ENCODE measurements at places on chromosomes 11 and 22.
A peak's percentile ranks its signal among the peaks of the same experiment; 100 is the strongest.

DNA sequence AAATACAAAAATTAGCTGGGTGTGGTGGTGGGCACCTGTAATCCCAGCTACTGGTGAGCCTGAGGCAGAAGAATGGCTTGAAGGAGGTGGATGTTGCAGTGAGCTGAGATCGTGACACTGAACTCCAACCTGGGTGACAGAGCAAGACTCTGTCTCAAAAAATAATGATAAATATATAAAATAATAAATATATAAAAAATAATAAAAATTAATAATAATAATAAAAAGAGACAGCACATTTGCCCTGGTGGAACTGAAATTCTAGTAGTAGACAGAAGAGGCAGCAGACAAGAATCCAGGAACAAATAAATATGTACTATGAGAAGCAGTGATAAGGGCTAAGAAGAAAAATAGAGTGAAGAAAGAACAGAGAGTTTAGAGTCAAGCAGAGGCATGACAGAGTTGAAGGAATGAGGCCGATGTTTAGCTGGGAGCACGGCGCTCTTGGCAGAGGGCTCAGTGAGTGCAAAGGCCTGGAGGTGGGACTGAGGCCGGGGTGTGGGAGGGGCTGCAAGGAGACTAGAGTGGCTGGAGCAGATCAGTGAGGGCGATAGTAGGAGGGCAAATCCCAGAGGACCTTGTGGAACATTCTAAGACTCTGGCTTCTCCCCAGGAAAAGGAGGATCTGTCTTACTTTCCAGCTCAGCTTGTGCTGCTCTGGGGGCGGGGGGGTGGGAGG lies 410.3 kb downstream of the MN1 start:
- H3K27me3 ChIP-seq = no peaks in the 10 kb centered on the region
- no peaks in the 10 kb centered on the region for H3K4me1 ChIP-seq
- H3K4me3 ChIP-seq = no peak overlapping the region

GRCh38 chr11:93481279-93481678 lies 61.9 kb downstream of the SMCO4 start:
- H3K27me3 ChIP-seq = no peaks in the 10 kb centered on the region
- H3K36me3 ChIP-seq = peaks cover 9% of the 10 kb centered on the region
- no peak overlapping the region for H3K27ac ChIP-seq
- peaks cover 14% of the 10 kb centered on the region for H3K4me1 ChIP-seq

GRCh38 chr22:35099883-35100282 lies 33.9 kb downstream of the ISX start:
- no peak overlapping the region for H3K27ac ChIP-seq
- no peaks in the 10 kb centered on the region for H3K36me3 ChIP-seq
- no peaks in the 10 kb centered on the region for H3K4me1 ChIP-seq
- H3K4me3 ChIP-seq = no peak overlapping the region

- no peaks in the 10 kb centered on the region for H3K36me3 ChIP-seq
- no peak overlapping the region for H3K27ac ChIP-seq
- no peaks in the 10 kb centered on the region for H3K27me3 ChIP-seq
- no peak for DNase-seq
- H3K4me3 ChIP-seq = no peak overlapping the region
Observed at GRCh38 chr11:105192115-105192514, 52.5 kb upstream of the CARD18 start.

DNA sequence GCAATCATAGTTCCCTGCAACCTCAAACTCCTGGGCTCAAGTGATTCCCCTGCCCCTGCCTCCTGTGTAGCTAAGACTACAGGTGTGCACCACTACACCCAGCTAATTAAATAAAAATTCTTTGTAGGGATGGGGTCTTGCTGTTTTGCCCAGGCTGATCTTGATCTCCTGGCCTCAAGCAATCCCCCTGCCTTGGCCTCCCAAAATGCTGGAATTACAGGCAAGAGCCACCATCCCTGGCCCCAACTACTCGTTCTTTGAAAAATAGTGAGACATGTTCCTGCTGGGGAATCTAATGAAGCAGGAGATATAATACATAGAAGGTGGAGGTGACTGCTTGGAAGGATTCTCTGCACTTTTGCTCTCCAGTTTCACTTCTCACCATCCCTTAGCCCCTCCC lies 40.1 kb upstream of the RFPL3 start:
- no peaks in the 10 kb centered on the region for H3K36me3 ChIP-seq
- H3K4me1 ChIP-seq = peaks cover 6% of the 10 kb centered on the region
- H3K27me3 ChIP-seq = no peaks in the 10 kb centered on the region
- H3K27ac ChIP-seq = no peak overlapping the region
- H3K4me3 ChIP-seq = no peak overlapping the region

GRCh38 chr11:102929972-102930371 lies 25.6 kb downstream of the MMP13 start:
- H3K27me3 ChIP-seq = no peaks in the 10 kb centered on the region
- DNase-seq = no peak
- H3K4me1 ChIP-seq = no peaks in the 10 kb centered on the region
- H3K4me3 ChIP-seq = no peak overlapping the region
- no peaks in the 10 kb centered on the region for H3K36me3 ChIP-seq

- peak overlapping the region; percentile 93 for H3K4me3 ChIP-seq
- H3K27ac ChIP-seq = no peak overlapping the region
- no peak for DNase-seq
Observed at GRCh38 chr22:19169947-19170318, 8.6 kb downstream of the SLC25A1 start.

DNA sequence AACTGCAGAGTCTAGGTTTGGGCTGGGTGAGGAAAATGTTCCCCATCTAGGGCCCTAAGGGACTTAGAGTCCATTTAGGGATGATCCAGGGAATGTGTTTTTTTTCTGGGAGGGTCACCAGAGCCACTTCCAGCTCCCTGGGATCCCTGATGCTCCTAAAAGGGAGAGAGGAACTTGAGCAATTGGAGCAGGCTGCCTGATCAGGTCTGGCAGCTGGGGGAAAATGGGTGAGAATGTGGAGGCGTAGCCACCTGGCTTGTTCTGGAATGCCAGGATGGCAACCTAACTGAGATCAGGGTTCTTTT lies 1.2 kb downstream of the PGAP2 start:
- no peak overlapping the region for H3K27ac ChIP-seq
- no peak for DNase-seq
- H3K27me3 ChIP-seq = no peaks in the 10 kb centered on the region
- no peak overlapping the region for H3K4me3 ChIP-seq
- H3K4me1 ChIP-seq = no peaks in the 10 kb centered on the region

DNA sequence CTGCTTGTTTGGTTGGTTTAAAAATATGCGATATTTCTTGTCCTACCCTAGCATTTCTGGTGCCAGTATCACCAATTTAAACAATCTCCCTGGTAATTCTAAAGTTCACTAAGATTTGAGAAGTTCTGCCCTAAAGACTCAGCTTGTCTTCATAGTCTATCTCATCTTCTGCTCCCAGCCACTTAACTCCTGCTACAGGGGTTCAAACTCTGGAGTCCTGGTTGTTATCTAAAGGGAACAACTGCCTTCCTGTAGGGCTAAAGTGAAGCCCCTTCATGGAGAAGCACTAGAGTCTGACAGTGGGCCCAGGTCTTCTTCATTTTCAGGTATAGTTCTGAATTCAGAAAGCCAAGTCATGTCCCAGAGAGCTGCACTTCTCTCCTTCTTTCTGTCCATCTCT lies 73.2 kb downstream of the CTNND1 start:
- H3K4me1 ChIP-seq = no peaks in the 10 kb centered on the region
- H3K36me3 ChIP-seq = no peaks in the 10 kb centered on the region
- DNase-seq = no peak
- no peak overlapping the region for H3K4me3 ChIP-seq
- no peak overlapping the region for H3K27ac ChIP-seq

DNA sequence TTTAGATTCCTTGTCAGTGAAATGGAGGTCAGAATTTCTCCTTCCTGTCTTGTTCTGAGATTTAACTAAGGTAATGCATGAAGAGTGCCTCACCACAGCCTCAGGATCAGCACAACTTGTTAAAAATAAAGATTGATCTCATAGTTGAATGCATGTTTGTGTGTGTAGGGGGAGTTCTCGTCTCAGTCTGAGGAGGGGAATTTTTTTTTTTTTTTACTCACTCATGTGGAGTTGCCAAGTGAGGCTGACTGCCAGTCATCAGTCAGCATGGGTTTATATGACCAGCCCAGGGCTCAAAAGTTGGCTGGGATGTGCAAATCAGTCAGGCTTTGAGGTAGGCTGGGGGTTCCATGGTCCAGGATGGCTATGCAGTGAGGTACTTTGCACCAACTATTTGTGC lies 113.2 kb downstream of the FANCF start:
- H3K36me3 ChIP-seq = no peaks in the 10 kb centered on the region
- H3K27ac ChIP-seq = no peak overlapping the region
- peaks cover 2% of the 10 kb centered on the region for H3K4me1 ChIP-seq
- H3K4me3 ChIP-seq = no peak overlapping the region

DNA sequence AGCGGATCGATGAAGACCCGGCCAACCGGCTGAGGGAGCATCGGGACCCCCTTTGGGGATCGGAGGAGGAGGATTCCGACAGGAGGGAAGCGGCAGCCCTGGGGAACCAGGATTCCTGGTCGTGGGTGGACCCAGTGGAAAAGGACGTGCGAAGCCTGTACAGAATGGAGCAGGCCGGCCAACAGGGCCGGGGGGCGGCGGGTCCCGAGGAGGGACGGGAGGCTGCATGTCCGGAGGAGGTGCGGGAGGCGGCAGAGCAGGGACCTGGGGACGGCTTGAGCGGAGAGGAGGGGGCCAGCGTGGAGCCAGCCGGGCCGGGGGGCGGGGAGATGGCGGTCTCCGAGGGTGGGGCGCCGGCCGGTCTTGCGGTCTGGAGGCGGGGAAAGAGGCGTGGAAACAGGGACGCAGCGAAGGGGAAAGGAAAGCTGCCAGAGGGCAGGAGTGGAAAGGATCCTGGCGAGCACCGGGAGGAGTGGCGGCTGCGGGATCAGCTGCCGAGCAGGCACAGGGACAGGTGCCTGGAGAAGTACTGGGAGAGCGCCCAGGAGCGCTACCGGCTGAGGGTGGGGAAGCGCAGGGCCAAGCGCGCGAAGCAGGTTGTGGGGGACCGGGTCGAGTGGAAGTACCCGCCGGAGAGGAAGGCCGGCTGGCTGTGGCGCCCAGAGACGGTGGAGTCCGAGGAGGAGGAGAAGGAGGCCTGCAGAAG lies at the start of gene ANO5:
ANO5 (plus strand) TSS at position 444 of the 706 bp plus-strand sequence. CDS start 408 bp downstream, outside the sequence.
- DNase-seq = peak; percentile 89
- H3K4me3 ChIP-seq = peak within 1 kb of the TSS; percentile 93
- peaks cover 2% of the 10 kb centered on the region for H3K4me1 ChIP-seq
- H3K27me3 ChIP-seq = no peaks in the 10 kb centered on the region
- H3K36me3 ChIP-seq = no peaks in the 10 kb centered on the region
- no peak within 1 kb of the TSS for H3K27ac ChIP-seq

DNA sequence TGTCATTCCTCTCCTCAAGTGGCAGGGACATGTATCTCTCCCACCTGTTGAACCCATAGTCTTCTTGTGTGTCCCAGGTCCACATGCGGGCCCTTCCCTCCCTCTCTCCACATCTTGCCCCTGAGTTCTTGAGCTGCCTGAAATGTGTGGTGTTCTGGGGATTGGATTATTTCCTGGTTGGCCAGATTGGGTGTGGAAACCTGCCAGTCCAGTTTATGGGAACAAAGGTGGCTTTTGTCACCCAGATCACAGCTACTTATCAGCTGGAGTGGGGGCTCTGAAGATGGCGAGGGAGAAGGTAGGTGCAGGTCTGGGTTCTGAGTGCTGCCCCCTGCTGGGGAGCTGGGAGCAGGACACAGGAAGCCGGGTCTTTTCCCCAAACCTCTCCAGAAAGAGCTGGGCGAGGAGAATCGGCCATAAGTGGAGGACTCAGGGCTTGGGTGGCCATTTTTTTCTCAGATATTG lies 14.2 kb downstream of the DTX4 start:
- no peaks in the 10 kb centered on the region for H3K27me3 ChIP-seq
- H3K4me3 ChIP-seq = no peak overlapping the region
- peaks cover 4% of the 10 kb centered on the region for H3K36me3 ChIP-seq
- no peak overlapping the region for H3K27ac ChIP-seq

DNA sequence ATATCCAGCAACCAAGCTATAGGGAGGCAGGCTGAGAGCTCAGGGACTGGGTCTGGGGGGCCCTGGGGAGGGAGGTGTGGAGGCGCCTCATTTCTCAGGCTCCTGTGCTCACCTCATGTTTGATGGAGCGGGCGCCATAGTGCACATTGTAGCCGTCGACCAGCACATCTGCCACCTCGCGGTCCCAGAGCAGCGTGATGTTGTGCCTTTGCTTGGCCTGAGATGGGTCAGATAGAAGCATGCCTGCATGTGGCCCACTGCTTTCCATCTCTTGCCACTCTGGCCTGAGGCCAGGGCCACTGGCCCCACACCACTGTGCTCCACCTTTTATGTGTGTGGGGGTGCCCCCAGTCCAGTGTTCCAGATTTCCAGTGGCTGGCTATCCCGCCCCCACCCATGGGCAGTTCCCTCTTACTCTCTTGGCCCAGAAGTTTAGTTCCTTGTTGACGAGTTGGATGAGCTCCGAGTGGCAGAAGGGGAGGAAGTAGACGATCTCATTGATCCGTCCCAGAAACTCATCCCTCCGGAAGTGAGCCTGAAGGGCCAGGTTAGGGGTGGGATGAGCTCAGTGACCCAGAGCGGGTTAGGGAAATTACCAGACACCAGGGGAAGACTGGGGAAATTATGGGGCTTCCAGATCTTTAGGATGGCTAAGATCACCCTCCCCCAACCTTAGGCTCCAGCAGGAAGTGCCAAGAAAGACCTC lies 50.1 kb upstream of the PHOX2A start:
- H3K36me3 ChIP-seq = peaks cover 4% of the 10 kb centered on the region
- no peaks in the 10 kb centered on the region for H3K4me1 ChIP-seq
- H3K4me3 ChIP-seq = no peak overlapping the region
- H3K27me3 ChIP-seq = no peaks in the 10 kb centered on the region
- H3K27ac ChIP-seq = no peak overlapping the region

GRCh38 chr22:23692598-23693291 lies 1.9 kb downstream of the RGL4 start:
- H3K27ac ChIP-seq = no peak overlapping the region
- peaks cover 38% of the 10 kb centered on the region for H3K36me3 ChIP-seq
- H3K4me1 ChIP-seq = no peaks in the 10 kb centered on the region
- H3K27me3 ChIP-seq = no peaks in the 10 kb centered on the region
- no peak for DNase-seq

DNA sequence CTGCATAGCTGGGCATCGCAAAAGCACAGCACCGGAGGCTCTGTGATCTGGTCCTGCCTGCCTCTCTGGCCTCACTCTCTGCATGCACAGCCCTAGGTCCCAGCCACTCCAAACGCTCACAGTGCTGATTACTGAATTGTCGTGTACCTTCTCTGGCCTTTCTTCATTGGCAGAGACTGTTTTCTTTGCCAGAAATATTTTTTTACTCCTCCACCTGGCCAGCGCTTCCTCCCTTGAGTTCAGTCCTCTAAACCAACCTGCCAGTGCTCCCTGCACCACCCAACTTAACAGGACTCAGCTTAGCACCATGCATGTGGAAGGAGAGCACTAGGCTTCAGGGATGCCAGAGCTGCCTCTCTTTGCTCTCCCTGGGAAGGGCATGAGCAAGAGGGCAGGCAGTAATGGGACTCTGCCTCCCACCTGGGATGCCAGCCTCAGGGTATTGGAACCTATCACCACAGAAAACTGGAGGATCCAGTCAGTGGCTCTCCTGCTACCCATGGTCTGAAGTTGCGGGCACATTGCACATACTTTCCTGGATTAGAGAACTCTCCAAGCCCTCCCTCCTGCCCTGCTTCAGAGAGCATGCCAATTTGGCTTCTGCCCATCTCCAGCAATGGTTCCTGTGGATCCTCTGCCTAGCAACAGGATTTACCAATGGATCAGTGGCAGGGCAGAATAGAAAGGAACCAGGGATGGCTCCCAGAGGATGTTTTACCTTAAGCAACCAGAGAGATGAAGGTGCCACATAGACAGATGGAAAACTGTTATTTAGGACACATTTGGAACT lies 37.0 kb upstream of the GNAZ start:
- H3K27ac ChIP-seq = no peak overlapping the region
- H3K36me3 ChIP-seq = peaks cover 12% of the 10 kb centered on the region
- no peak for DNase-seq
- no peak overlapping the region for H3K4me3 ChIP-seq
- H3K27me3 ChIP-seq = no peaks in the 10 kb centered on the region

- peaks cover 5% of the 10 kb centered on the region for H3K4me1 ChIP-seq
- no peak overlapping the region for H3K27ac ChIP-seq
- no peaks in the 10 kb centered on the region for H3K27me3 ChIP-seq
Observed at GRCh38 chr22:42608823-42609361, 5.8 kb downstream of the POLDIP3 start.
